Right lung (tissue), 10 donors: ENCODE measurements at places on chromosomes 16 and 17. TPM values are rescaled to one million over a fixed set of nuclear protein-coding genes. Genes with fewer than 3 reads are reported as not detected.

The GRB7 gene
- 31.3 TPM for polyA plus RNA-seq

DNA sequence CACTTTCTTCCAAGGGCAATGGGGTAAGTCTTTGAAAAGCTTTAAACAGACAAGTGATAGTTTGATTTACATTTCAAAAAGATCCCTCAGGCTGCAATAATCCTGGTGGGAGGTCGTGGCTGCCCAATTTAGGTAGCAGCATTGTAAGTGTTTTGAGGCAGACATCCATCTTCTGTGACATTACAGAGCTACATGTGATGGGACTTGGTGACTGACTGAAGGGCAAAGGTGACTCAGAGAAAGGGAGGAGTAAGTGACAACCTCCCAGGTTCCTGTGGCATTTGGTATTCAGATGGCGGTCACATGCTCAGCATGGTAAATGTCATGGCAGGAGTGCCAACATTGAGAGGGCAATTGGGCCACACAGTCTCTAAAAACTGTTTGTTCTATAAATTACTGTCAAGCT lies 26.5 kb downstream of the STAT3 start:
- DNase-seq = no peak

GRCh38 chr17:46100590-46100989 lies 92.6 kb downstream of the KANSL1 start:
- no peak for DNase-seq

DNA sequence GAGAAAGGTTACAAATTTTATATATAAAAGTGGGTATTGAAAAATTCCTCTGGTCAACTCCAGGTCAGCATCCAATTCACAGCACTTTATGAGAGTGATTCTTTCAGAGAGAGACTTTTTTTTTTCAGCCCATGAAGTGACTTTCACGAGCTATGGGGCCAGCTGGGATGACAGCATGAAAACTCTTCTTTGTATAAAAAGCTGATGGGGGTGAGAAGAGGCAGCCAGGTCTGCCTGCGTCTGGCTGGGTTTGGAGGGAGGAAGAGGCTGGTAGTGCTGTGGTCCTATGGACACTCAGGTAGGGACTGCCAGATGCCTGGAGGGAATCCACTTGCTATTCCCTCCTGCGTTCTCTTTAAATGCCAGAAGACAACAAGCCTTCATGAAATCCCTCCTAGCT lies 250.6 kb downstream of the UTP18 start:
- no peak for DNase-seq

- no peak for DNase-seq
Observed at GRCh38 chr17:70888324-70888723, 719.0 kb downstream of the KCNJ2 start.

GRCh38 chr16:73713778-73714495 lies 582.7 kb upstream of the PSMD7 start:
- DNase-seq = no peak

- DNase-seq = no peak
Observed at GRCh38 chr16:84716740-84717139, 16.9 kb downstream of the USP10 start.

DNA sequence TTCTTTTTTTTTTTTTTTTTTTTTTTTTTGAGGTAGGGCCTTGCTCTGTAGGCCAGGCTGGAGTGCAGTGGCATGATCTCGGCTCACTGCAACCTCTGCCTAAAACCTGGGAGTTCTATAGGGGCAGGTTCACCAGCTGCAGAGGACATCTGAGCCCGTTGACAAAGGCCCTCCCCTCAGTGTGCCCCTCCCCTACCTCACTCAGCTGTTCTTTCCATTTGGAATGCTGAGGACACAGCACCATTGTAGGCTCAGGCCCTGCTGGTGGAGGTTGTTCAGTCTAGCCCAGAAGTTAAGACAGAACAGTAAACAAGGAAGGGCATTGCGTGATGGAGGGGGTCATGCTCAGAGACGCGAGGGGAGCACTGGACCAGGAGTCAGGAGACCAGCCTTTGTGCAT lies 21.8 kb upstream of the KIF19 start:
- no peak for DNase-seq

GRCh38 chr17:15884731-15885130 lies 60.2 kb upstream of the ADORA2B start:
- DNase-seq = no peak

DNA sequence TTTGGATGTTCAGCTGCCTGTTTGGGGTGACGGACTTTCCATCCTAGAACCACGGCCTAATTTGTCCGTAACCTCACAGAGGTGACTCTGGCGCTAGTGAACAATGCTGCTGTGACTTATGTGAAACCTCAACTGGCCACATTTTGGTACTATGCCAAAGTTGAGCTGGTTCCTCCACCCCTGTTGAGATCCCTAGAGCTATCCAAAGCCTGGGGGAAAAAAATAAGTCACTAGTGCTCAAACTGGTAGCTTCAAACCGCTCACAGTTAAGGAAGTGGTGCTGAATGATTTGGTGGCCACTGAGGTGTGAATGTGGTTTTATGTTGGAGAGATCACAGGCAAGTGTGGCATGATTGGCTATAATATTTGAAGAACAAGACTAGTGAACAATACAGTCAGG lies 11.3 kb upstream of the TUBG2 start:
- no peak for DNase-seq

GRCh38 chr17:51608251-51608933 lies 348.0 kb downstream of the UTP18 start:
- no peak for DNase-seq

- no peak for DNase-seq
Observed at GRCh38 chr16:20221208-20221607, 106.1 kb downstream of the GP2 start.

DNA sequence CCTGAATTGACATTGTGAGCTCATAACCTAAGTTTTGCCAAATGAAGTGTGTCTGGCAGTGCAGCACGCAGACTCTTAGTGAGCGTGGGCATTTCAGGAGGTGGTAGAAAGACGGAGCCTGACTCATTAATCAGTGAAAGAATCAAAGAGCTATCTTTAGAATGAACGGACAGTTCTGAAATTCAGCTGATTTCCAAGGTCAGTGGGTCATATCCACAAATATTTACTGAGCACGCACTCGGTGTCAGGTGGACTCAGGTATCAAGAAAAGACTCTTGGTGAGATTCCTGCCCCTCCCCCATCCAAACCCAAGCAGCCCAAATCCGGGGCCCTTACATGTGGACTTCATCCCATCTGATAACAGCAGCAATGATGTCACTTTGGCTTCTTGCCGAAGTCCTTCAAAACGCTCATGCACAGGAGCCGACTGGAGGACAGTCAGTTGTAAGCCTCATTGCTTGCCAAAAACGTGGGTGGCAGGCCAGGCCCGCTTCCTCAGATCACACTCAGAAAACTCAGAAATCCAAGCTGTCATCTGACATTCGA lies 185.8 kb downstream of the HS3ST3A1 start:
- DNase-seq = peak; percentile 96

GRCh38 chr17:80361495-80362220 lies 53.3 kb upstream of the ENDOV start:
- DNase-seq = no peak

GRCh38 chr17:42277342-42277712 lies 1.1 kb upstream of the STAT5B start:
- no peak for DNase-seq

The IRF8 gene
- polyA plus RNA-seq = 11.3 TPM

The SF3B3 gene
- 336 TPM for polyA plus RNA-seq

DNA sequence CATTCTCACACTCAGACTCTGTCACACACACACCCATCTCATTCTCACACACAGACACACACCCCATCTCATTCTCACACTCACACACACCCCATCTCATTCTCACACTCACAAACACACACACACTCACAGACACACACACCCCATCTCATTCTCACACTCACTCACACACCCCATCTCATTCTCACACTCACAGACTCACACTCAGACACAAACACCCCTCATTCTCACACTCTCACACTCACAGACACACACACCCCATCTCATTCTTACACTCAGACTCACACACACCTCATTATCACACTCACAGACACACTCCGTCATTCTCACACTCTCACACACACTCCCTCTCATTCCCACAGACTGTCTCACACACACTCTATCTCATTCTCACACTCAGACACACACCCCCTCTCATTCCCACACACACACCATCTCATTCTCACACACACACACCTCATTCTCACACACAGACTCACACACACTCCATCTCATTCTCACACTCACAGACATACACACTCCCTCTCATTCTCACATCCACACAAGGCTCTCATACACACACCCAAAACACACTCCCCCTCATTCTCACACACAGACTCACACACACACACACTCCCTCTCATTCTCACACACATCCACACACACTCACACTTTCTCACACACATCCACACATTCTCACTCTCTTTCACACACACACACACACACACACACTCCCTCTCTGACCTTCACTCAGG lies 2.9 kb downstream of the ASGR1 start:
- DNase-seq = no peak

GRCh38 chr16:3157229-3158025 lies 22.6 kb downstream of the ZNF213 start:
- peak; percentile 42 for DNase-seq

- no peak for DNase-seq
Observed at GRCh38 chr17:76840443-76840767, 27.8 kb upstream of the MGAT5B start.

- no peak for DNase-seq
Observed at GRCh38 chr16:1031666-1032065, 40.9 kb upstream of the SSTR5 start.

- DNase-seq = no peak
Observed at GRCh38 chr17:68694791-68695485, 93.8 kb upstream of the FAM20A start.

DNA sequence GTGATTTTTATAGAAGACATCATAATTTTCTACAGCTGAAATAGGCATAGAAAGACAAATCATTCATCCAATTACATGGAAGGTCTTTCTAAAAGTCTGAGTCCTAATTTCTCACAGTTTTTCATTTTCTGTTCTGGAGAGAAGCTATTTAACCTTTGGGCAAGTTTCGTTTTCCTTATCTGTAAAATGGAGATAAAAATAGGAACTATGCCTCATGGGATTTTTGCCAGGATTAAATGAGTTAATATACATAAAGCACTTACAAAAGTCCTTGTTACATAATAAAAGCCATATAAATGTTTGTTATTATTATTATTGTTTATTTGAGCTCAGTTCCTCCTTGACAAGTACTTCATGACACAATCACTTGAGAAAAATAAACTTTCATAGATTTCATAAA lies 121.4 kb downstream of the SKAP1 start:
- DNase-seq = no peak

DNA sequence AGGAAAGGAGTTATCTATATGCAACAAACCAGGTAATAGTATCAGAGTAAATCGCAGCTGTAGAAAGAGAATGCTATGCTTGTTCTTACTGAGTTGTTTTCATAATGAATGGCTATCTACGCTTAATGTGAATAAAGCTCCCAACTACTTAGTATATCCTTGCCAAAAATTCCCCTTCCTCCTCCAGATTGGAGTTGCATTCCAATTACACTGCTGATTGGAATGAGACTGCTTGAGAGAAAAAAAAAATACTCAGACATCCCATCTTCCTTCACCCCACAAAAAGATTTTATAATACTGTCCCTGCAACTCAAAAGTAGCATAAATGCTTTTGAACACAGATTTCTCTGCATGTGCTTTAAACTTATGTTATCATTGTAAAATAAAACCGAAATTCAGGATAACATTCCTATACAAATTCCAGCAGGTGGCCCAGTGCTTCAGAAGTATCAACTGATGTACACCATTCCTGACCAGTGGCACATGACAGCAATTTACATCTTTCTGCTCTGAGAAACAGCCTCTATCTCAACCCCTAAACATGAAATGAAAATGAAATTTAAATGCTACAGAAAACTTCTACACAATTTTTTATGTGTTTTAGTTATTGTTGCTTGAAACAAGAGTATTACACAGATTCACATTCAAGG lies 47.0 kb downstream of the SMURF2 start:
- peak; percentile 49 for DNase-seq

DNA sequence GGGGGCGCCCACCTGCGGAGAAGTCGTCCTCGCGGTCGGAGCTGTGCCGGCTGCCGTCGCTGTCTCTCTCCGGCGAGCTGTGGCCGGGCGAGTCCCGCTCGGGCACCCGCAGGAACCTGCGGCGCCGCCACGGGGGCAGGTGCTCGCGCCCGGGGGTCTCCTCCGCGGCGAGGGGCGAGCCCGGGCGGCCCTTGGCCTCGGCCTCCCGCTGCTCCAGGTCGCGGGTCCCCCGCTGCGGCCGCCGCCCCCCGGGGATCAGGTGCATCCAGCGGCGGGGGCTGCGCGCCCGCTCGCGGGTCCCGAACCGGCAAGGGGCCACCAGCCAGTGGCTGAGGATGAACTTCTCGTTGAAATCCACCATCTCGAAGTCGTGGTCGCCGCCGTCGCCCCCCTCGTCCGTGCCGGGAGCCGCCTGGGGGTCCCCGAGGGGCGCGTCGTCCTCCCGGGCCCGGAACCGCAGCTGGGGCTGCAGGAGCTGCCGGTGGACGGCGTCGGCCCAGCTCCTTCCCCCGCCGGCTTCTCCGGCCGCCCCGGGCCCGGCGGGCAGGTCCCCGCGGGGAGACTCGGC lies 41.4 kb upstream of the BHLHA9 start:
- DNase-seq = no peak

- DNase-seq = no peak
Observed at GRCh38 chr16:3243882-3244281, 8.9 kb upstream of the ZNF200 start.

GRCh38 chr16:85307552-85308364 lies 195.5 kb upstream of the CIBAR2 start:
- DNase-seq = no peak

The CTF1 gene
- 10.9 TPM for polyA plus RNA-seq

DNA sequence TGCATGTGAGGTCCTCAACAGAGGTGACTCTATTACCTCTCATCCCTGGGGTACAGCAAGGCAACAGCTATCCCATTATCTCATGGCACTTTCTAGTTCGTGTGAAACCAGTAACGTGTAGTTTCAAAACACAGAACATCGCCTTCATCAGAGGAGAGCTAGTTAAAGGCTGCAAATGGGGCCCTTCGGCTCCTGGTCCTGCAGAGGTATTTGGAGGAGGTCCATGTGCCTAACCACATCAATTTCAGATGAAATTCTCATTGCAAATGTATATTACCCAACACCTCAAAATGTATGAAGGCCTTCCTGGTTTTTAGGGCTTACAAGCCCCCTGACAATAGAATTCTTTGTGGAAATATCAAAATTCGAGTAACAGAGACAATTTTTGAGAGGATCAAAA lies 95.7 kb upstream of the PSMD7 start:
- DNase-seq = no peak
